ENCODE measurements at places on chromosomes 6 and 20. TPM values are rescaled to one million over a fixed set of nuclear protein-coding genes. Genes with fewer than 3 reads are reported as not detected.

ZNF76 gene
- 24.6 TPM for total RNA-seq

TUBB2A gene
- total RNA-seq: 89.8 TPM

LGSN gene
- 10.8 TPM for total RNA-seq

DPPA5 gene
- not detected for total RNA-seq

LPA gene
- total RNA-seq: not detected

SIM1 gene
- total RNA-seq: not detected

FANCE gene
- 12.4 TPM for total RNA-seq

FKBP5 gene
- 16.5 TPM for total RNA-seq

FOXA2 gene
- total RNA-seq: 43.6 TPM

NT5E gene
- 1.5 TPM for total RNA-seq

C6orf52 gene
- total RNA-seq: 4.3 TPM

SLC17A1 gene
- not detected for total RNA-seq

COL10A1 gene
- total RNA-seq: not detected

RNF217 gene
- total RNA-seq: 0.09 TPM

RIPPLY2 gene
- total RNA-seq: not detected

TAGAP gene
- total RNA-seq: not detected

SLC12A5 gene
- 1.9 TPM for total RNA-seq

TNFRSF6B gene
- total RNA-seq: not detected

SYS1 gene
- 62.1 TPM for total RNA-seq

MOCS1 gene
- 44.7 TPM for total RNA-seq

EDN3 gene
- total RNA-seq: 41.8 TPM

CDK5RAP1 gene
- 116 TPM for total RNA-seq

PLEKHG1 gene
- total RNA-seq: 35.0 TPM

NRSN1 gene
- not detected for total RNA-seq

RSPO3 gene
- total RNA-seq: 0.11 TPM

GSTA3 gene
- not detected for total RNA-seq

GABRR2 gene
- total RNA-seq: 0.29 TPM

REM1 gene
- not detected for total RNA-seq

FAM184A gene
- total RNA-seq: 11.2 TPM

PPP1R14C gene
- 2.4 TPM for total RNA-seq

TBXT gene
- not detected for total RNA-seq

Data from Caco-2 (cell line).